ENCODE measurements at places on chromosomes 6 and 20. TPM values are rescaled to one million over a fixed set of nuclear protein-coding genes. Genes with fewer than 3 reads are reported as not detected.

DNA sequence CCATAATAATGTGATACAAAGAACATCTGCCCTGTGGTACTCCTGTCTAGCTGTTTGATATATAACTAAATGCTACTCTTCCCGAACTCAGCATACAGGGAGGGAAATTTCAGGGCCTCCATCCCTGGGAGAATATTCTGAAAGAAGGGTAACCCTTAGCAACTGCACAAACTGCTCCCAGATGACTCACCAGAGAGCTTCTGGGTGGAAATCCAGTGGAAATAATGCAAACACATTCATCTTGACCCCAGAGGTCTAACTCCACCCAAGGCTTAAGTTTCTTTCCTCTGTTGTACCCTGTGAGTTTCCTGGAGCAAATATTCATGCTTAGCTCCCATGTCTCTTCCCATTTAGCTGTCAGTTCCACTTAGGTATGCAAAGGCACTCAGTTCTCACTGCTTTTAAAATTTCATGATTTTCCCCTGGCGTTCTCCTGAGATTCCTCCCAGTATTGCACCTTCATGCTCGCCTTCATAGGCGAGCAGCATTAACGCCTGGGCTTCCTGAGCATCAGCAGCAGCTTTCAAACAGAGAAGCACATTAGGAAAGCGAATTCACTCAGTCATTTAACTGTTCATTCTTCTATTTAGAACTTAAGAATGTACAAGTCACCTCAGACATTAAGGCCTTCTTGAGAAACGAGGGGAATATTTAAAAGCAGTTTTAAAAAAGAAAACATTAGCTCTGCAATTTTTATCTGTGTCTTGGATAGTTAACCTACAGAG is 43.8 kb upstream of the LAMA4 start:
- peak; percentile 69 for DNase-seq

The GSTA3 gene
- total RNA-seq: not detected

GRCh38 chr20:51345601-51346101 is 196.9 kb downstream of the NFATC2 start:
- no peak for DNase-seq

DNA sequence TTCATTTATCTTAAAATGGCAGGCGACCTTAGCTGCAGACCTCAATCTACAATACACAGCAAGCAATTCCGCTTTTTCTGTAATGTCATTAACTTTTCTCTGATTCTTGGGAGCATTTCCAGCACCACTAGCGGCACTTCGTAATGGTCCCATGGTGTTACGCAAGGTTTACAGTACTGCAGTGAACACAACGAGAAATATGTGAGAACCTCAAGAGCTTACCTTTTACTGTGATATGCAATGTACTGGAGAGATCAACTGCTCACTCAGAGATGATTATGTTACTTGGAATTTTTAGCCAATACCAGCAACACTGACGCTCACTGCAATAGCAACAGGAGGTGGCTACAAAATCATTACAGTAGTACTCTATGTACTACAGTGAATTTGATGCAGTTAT is 2.8 kb upstream of the CEP43 start:
- no peak for DNase-seq

The AKIRIN2 gene
- total RNA-seq: 20.3 TPM

DNA sequence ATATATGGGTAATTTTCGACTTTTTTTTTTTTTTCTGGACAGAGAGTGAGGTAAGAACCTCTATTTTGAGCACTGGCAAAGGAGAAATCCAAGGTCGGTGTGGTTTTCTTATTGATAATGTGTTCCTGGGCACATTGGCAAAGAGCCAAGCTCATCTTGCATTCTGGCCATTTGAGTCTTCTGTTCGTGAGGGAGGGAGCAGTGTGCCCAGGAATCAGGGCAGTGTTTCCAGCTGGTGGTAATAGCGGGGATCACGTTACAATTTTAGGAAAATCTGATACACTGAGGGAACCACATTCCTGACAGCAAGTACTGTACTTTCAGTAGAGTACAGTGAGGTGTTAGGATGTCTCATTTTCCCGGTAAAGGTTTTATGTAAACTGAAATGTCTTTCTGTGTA is 442.3 kb upstream of the MAP3K7 start:
- no peak for DNase-seq

The CGA gene
- not detected for total RNA-seq

- no peak for DNase-seq
These were observed 46.5 kb downstream of the RRBP1 start for GRCh38 chr20:17635332-17636244.

- no peak for DNase-seq
These were observed 10.4 kb downstream of the CHRNA4 start for GRCh38 chr20:63350597-63351325.

DNA sequence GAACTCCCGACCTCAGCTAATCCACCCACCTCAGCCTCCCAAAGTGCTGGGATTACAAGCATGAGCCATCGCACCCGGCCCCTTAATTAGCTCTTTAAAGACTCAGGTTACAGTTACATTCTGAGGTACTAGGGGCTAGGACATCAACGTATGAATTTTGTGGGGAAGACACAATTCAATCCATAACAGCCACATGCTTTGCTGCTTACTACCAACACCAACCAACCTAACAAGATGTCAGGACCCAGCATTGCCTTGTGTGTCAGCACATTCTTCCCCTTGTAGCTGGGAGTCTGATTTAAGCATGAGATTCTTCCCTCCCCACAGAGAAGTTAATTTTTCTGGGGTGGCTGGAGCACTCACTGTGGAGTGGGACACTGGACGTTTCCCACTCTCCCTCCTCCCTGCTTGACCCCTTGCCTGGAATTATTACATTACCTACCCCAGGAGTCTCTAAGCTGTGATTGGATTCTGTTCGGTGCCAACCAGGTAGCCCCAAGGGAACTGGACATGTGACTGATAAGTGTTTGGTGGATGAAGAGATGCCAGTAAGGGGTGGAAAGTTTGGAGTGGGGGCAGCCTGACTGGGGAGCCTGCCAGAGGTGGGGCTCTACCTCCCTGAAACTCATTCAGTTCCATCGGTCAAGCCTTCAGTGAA is 5.6 kb upstream of the PXMP4 start:
- DNase-seq: no peak

The ARHGAP40 gene
- 0.04 TPM for total RNA-seq

- no peak for DNase-seq
These were observed 168.6 kb downstream of the ZFAND3 start for GRCh38 chr6:37988127-37988526.

DNA sequence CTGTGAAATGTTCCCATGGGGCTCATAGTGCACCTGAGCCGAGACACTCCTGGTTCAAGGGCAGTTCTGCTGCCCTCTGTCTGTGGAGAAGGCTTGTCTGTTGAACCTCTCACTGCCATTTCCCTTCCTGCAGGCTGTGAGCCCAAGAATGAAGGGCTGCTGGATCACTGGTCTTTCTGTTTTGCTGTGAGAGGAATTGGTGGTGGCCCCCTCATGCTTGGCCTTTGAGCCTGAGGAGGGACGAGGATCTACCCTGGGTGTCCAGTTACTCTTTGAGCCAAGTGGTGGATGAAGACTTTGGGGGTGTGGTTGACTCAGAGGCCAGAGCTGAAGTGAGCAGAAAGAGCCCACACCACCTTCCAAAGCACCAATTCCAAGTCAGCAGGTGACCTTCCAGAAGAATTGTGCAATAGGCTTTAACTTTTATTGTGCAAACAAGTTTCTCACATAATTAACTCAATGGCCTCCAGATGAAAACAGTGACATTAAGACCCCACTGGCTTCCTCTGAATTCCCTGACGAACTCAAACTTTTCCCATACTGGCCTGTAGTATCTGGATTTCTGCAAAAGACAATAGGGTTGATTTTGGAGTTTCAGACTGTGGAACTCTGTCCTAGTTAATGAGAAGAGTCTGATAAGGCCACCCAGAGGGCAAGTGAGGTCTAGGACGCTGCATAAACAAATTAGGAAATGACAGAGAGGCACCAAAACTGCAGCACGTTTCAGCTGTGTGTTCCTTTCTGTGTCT is 101.5 kb downstream of the PHACTR3 start:
- no peak for DNase-seq

All from pulmonary artery endothelial cell (primary cell).